OCI-LY7 (cell line): ENCODE measurements at places on chromosomes 4 and X.

DNA sequence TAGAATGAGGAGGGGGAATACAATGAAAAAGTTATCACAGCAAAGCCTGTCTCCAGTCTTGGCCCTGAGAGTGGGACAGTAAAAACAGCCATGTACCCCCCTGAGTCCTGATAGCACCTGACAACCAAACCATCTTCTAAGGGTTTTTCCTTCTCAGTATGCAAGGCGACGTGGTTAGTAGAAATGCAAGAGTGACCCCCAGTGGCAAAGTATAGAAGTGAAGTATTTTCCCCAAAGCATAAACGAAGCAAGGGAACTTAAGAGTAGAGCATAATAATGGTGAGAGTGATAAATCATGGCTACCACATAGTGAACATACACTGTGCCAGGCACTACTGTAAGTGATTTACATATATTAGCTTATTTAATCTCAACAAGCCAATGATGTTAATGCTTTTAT lies 52.8 kb downstream of the FAM47C start:
- DNase-seq: peak; percentile 24

- no peak for DNase-seq
Measured at GRCh38 chr4:20219521-20219920, 32.2 kb upstream of the SLIT2 start.

DNA sequence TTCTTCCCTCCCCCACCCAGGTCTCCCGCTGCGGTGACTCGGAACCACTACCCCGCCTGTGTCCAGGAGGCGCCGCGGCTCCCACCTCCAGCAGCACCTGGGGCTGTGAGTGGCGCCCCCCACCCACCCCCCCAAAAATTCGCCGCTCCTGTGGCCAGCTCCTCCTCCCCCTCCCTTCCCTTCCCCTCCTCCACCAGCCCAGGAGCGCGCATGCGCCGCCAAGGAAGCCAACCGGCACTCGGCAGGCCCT lies 278 bp downstream of the CLOCK start:
- DNase-seq: no peak

GRCh38 chrX:71282514-71283402 lies 677 bp upstream of the NONO start:
- no peak for DNase-seq

DNA sequence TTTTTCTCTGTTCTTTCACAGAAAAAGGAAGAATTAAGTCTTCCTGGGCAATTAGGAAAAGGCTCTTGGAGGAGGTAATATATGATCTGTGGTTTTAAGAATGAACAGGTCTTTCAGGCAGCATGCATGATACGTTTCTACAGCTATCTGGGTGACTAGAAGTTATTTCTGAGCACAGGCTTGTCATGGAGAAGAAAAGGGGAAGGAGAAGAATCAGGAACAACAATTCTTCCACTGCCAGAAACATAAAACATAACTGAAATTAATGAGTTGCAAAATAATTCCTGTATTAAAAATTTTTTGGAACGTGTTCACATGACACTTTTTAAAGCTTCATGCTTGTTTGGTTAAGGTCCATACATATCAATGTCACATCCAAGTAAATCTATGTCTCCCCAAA lies 17.7 kb upstream of the STIM2 start:
- no peak for DNase-seq

DNA sequence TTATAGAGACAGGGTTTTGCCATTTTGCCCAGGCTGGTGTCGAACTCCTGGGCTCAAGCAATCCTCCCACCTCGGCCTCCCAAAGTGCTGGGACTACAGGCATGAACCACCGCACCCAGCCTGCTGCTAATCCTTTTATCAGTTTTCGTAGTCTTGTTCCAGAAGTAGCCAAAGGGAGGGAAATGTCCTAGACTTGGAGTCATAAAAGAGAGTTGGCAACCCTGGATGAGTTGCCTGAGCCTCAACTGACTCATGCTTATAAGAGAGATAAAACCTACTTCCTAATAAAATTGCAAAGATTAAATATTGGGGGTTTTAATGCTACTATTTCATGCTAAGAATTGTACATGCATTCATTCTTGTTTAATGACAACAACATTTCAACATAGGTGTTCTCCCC lies 44.3 kb downstream of the CD40LG start:
- no peak for DNase-seq

- no peak for DNase-seq
Measured at GRCh38 chr4:30616942-30617646, 103.1 kb upstream of the PCDH7 start.

DNA sequence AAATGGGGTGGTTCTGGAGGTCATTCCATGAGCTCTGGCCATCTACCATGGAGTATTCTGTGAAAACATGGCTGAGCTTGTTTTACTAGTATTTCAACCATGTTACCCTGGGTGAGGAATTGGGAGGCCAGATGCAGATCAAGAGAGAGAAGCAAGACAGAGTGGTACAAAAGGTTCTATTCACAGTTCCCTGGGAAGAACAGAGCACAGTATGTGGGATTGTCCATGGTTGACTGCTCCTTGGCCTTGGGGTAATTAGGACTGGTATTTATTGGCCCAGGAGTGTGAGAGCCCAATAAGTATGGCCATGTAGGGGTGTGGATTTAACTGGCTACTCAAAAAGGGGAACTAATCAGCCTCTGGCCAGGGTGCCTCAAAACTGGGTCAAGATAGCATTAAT lies 239.7 kb upstream of the GATB start:
- DNase-seq: no peak

GRCh38 chr4:123359449-123360315 lies 36.9 kb upstream of the SPRY1 start:
- peak; percentile 73 for DNase-seq

DNA sequence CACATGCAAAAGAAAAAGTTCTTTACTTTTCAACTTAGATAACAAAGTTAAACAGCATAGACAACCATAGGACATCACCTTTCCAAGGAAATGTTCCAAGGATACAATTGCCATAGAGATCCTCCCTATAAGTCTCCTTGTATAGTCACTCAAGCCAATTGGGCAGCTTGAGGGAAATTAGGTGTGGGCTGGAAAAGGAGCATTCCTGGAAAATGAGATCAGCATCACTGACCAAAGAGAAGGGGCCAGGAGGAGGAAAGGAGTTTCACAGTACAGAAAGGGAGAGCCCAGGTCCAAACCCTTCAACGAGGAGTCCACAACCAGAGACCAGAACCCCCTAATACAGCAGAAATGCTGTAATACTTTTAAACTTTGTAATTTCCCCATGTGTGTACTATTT lies 91.5 kb upstream of the PPARGC1A start:
- no peak for DNase-seq

DNA sequence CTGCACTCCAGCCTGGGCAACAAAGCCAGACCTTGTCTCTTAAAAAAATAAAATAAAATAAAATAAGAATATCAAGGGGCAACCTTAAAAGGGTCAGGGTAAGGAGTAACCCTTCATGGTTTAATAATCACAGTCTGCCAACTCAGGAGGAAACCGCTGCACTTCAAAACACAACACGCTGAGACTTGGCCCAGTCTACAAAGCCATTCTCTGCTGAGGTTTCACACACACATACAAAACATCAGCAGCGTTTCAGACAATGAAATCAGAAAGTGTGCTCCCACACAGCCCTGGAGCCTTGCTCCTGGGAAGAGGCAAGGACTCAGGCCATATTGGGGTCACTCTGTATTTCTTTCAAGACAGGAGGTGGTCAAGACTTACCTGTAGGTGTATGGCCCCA lies 18.3 kb downstream of the SCARB2 start:
- no peak for DNase-seq

GRCh38 chr4:23934223-23934622 lies 44.4 kb upstream of the PPARGC1A start:
- no peak for DNase-seq

- DNase-seq: peak; percentile 67
Measured at GRCh38 chr4:12633053-12633651, 851.0 kb downstream of the RAB28 start.

DNA sequence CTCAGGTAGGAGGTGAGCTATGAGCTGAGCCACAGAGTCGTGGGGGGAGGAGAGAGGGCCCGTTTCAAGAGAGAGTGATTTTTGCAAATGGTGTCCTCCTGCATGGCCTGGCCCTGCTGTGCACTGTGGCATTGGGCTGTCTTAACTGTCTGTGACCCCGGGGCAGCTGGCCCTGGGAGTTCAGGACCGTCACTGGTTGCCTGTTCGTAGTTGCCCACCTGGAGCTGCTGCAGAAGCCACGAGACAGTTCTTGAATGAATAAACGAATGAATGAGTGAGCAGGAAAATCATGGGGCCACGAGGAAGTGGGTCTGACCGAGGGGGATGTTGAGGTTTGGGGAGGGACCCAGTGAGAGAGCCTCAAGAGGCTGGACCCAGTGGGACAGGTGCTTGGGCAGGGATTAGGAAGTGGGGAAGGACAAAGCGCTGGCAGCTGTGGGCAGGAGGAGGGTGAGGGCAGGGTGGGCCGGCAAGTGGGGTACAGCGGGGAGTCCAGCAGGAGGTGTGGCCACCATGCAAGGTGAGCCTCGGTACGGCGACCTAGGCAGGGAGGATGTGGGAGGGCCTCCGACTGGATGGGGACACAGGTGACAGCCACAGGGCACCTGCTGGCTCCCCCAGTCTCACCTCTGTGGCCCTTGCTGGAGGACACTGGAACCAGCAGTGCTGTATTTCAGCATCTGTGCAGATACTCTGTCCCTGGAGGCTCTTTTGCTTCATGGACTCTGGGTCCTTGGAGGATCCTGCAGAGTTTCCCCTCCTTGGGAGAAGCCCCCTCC lies 10.2 kb downstream of the RGS12 start:
- DNase-seq: peak; percentile 7

GRCh38 chr4:150384249-150384648 lies 197.7 kb upstream of the MAB21L2 start:
- DNase-seq: no peak

GRCh38 chrX:113391875-113392274 lies 551.2 kb upstream of the AMOT start:
- DNase-seq: no peak

- DNase-seq: no peak
Measured at GRCh38 chr4:153160821-153161220, 43.4 kb upstream of the TRIM2 start.

DNA sequence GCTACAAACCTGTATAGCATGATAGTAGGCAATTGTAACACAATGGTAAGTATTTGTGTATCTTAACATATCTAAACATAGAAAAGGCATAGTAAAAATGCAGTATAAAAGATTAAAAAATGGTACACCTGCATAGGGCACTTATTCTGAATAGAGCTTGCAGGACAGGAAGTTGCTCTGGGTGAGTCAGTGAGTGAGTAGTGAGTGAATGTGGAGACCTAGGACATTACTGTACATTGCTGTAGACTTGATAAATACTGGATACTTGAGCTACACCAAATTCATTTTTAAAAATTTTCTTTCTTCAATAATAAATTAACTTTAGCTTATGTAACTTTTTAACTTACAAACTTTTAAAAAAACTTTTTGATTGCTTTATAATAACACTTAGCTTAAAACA lies 68.2 kb upstream of the MAML3 start:
- no peak for DNase-seq

DNA sequence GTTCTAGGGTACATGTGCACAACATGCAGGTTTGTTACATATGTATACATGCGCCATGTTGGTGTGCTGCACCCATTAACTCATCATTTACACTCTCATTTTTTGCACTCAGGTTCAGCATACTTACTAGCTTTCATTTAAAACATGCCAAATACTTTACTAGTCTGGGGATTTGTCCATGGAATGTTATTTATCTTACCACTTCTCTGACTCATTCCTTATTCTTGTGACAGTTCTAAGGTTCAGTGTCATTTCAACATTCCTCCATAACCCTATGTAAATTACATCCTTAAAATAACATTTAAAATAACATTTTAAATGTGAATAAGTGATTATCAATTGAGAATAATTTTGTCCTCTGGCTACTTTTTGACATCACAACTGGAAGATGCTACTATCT lies 19.5 kb upstream of the SYTL5 start:
- no peak for DNase-seq

DNA sequence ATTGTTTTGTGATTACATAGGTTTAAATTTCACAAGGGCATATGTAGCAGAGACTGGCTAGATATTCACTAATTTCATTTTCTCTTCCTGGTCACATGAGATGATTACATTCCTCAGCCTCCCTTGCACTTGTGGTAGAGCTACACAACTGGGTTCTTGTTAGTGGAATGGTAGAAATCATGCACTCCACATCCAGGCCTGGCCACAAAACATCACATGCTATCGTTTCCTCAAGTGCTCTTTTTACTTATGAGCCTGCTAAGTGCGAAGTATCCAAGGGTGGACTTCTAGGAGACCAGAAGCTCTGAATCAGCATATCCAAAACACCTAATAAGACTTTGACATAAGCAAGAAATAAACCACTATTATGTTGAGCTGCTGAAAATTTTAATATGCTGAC lies 26.4 kb upstream of the HPGDS start:
- no peak for DNase-seq

GRCh38 chrX:45711231-45711630 lies 510.6 kb upstream of the DIPK2B start:
- DNase-seq: no peak
